Neural cell (in vitro differentiated cells): ENCODE measurements at places on chromosomes 7 and 10. TPM values are rescaled to one million over a fixed set of nuclear protein-coding genes. Genes with fewer than 3 reads are reported as not detected.

Gene AKR1C8
- polyA plus RNA-seq: 0.54 TPM in 1 of 2 replicates, not detected in the other

Gene ENKUR
- 1.5 and 2.6 TPM in 2 replicates for polyA plus RNA-seq

Gene AMZ1
- polyA plus RNA-seq: not detected in 2 replicates

Gene LIPN
- polyA plus RNA-seq: not detected in 2 replicates

Gene CALML3
- not detected in 2 replicates for polyA plus RNA-seq

Gene CDH23
- polyA plus RNA-seq: 6.6 and 8.7 TPM in 2 replicates
